Effector CD4-positive, alpha-beta T cell (primary cell): ENCODE measurements at places on chromosomes 3 and 15.

GRCh38 chr15:49079340-49080039, 33.2 kb upstream of the SECISBP2L start:
- DNase-seq = no peak

GRCh38 chr3:71238355-71238757, 345.2 kb downstream of the FOXP1 start:
- DNase-seq = no peak

DNA sequence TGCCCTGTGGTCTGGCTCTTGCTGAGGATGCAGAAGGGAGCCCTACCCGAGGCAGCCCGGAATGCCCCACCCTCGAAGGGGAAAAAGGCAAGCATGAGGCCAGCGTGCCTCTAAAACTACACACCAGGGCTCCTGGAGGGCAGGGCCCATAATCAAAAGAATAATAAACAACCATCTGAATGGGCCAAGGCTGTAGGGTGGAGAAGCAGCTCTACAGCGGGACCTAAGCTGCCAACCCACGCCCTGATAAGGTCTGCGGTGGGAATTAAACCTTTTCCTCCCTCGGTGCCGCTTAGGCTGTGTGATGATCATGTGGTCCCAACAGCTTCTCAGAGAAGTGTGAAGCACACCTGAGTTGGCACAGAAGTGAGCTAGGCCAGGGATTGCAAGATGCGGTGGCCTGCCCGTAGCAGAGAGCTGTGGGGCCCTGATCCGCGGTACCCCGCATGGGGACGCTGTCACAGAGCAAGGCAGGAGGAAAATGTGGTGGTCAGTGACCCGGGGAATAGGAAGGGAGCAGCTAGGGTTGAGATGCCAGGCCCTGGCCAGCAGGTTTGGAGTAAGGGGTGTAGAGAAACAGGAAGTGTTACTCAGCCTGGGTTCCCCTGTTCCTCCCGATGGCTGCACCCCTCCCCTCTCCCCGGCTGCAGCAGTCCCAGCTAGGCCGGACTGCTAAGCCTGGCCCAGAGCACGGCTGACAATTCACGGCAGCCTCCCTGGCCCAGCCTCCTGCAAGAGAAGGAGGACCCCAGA, 1.1 kb upstream of the C15orf62 start:
- no peak for DNase-seq

DNA sequence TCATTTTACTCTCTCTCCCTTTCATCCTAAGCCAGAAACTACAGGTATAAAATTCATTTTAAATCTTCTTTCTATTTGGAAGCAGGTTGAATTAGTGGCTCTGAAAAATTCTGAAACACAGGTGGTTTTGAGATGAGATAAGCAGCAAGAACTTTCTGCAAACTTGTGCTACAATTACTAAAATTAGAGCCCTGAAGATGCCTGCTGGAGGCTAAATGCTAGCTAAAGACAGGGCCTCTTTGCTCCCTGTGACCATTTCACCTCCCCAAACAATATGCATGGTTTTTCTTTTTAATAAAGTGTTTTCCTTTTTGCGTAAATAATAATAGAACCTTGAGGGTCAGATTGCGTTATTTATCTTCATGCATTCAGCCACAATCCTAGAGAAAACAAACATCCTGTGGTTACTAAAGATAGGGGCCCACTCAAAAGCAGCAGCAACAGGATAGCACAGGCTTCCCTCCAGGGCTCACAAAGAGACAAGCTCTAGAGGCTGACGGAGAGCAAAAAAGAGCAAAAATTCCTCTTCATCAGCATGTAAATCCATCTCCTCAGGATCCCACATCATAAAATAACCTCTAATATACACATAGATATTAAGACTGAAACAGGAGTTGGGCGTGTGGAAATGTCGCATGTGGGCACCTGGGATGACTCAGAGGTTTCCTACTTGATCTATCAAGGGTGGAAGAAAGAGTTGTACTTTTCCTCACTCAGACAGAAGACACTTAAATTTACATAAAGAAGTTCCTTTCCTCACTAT, 26.5 kb upstream of the CP start:
- no peak for DNase-seq

GRCh38 chr3:183745300-183746098, 47.9 kb downstream of the YEATS2 start:
- no peak for DNase-seq

DNA sequence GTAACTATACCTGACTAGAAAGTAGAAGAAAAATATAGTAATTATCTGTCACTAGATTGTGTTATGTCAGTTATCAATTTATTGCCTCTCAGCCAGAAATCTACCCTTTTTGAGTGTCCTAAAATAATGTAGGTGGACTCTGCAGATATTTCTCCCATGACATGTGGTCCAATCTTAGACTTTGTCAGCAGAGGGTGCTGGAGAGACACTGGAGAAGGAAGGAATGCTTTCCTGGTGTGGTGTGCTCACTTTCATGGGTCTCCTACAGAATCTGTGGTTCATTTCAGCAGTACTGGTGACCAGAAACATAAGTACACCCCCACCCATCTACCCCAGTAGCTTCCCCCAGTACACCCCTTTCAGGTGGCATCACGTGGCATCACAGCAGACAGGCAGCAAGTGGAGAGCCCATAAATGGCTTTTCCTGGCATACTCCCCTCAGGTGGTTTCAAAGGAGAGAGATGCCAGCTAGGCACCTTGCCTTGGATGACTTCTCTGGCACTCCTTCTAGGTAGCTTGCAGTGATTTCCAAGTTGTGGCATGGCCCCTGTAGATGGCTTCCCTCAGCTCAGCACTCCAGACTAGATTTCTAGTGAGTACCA, 114.7 kb downstream of the GADL1 start:
- DNase-seq = no peak

GRCh38 chr15:92304223-92304975, 89.3 kb upstream of the ST8SIA2 start:
- no peak for DNase-seq

DNA sequence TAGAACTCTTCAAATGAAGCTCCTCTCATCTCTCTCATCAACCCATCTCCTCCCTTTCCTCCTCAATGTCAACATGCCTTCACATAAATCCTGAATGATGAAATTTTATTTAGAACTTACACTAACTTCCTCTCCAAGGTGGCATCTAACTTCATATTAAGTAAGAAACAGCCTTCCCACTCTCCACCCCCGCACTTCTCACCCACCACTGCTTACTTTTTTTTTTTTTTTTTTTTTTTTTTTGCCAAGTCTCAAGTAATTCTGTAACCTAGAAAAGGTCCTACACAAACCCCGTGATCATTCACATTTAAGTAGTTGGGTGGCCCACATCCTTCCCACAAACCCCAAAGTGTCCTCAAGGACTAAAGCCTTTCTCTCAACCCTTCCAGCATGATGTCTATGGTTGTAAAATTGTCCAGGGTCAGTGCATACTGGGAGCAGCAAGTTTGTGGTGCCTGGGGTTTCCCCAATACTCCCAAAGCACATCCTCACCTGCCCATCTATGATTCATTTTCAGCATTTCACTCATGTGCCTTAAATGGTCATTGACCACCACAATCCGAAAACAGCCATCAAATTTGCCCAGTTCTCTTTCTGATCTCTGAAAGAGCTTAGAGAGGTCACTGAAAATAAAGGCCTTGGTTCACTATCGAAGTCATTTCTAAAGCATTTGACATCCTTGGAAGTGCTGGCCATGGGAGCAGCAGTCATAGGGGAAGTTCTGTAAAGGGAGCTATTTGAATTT, 47.2 kb downstream of the CD86 start:
- no peak for DNase-seq

- no peak for DNase-seq
Observed at GRCh38 chr3:133295199-133295901, 104.5 kb upstream of the BFSP2 start.

- no peak for DNase-seq
Observed at GRCh38 chr3:133926736-133927539, 31.3 kb upstream of the RAB6B start.

- no peak for DNase-seq
Observed at GRCh38 chr3:81443958-81444357, 317.5 kb downstream of the GBE1 start.

DNA sequence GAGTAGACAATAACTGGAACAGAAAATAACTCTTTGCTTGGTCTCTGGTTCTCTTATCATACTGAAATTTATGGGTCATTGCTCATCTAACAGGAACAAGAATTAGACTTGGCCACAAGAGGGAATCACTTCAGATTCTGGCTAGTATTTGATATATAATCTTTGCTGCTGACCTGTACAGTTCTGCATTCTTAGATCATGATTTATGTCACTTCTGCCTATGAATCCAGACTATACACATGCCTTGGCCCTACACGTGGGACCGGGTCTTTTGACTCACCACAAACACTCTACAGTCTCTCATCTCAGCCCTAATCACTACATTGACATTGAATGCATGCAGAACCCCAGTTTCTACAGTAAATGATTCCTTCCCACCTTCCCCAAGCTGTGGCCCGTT, 162.5 kb upstream of the SOX2 start:
- no peak for DNase-seq

DNA sequence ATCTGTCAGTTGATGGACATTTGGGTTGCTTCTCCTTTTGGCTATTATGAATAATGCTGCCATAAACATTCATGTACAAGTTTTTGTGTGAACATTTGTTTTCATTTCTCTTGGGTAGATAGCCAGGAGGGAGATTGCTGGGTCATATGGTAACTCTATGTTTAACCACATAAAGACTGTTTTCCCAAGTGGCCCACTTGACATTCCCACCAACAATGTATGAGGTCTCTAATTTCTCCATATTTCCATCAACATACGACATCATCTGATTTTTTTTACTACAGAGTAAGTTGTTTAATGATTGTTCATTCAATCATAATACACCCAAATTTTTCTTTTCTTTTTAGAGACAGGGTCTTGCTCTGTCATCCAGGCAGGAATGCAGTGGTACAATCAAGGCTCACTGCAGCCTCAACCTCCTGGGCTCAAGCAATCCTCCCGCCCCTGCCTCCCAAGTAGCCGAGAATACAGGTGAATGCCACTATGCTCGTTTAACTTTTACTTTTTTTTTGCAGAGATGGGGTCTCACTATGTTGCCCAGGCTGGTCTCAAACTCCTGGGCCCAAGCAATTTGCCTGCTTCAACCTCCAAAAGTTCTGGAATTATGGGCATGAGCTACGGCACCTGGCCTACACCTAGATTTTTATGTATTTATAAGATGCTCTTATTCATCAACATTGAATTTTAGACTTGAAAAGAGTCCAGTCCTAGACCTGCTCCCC, 6.8 kb downstream of the IP6K1 start:
- no peak for DNase-seq

- DNase-seq = no peak
Observed at GRCh38 chr15:70213794-70214193, 116.1 kb upstream of the TLE3 start.

DNA sequence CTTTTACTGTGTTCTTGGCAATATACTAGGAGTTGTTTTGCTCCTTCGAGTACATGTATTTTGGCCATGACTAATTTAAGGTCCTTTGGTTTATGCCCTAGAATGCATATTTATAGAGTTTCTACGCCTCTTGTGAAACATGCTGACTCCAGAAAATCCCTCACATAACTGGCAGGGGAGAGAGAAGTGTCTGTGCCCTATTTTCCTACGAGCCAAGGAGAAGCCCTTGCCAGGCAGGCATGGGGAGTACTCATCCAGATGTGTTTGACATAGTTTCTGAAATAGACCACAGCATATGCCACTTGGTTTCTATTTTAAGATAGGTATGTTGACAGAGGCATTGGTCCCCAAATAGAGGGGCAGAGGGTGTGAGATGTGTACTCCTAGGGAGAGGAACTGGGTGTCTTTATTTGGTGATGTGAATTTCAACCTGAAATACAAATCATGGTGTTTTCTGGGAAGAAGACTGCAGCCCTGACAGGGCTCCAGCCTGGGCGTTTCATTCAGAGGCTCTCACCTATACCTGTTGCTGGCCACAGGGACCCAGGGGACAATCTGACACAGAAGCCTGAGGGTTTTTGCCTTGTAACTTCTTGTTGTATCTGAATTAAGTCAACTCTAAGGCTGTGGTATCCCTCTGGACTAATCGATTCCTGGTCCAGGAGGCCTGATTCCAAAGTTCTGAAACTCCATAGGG, 267.8 kb upstream of the C2CD4B start:
- DNase-seq = no peak

GRCh38 chr3:168157099-168157700, 61.5 kb upstream of the GOLIM4 start:
- DNase-seq = no peak

DNA sequence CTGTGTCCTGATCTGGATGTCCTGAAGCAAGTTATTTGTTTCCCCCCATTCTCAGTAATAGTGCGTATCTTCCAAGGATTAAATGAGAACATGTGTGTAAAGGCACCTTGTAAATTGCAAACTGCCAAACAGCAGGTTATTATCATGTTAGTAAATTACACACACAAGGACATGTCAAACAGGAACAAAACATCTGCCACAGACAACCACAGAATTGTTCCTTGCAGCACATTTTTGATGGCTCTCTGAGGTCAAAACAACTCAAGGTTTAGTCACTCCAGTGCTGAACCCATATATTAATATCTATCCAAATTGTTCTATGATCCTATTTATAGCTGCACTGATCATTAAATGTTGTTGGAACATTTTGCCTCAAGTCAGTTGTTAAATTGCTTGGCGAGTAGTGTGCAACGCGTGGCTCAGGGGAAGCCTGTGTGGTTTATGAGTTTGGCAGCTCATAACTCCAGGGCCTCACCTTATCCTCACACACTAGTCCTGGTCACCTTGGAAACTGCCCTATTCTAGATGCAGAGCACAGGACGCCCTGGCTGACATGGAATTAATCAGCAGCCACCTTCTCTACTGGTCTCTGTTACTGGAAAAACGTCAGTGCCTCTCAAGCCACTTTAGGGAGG, 46.3 kb upstream of the CDV3 start:
- no peak for DNase-seq

DNA sequence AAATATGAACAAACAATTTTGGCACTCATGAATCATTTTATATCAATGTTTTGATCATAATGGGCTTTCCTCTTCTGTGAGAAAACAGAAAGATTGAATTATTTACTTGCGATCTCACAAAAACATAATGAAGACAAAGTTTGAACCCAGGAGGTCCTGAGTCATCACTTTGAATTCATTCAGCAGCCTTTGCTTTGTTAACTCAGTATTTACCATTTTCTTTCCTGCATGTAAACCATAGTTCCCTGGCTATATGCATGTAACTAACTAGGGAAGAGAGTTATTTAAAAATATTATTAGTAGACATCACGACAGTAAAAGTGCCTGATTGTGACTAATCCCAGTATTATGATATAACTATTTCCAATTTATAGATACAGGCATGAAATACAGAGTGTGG, 1026.2 kb downstream of the PLOD2 start:
- no peak for DNase-seq

GRCh38 chr3:44309500-44309899, 29.1 kb upstream of the TCAIM start:
- no peak for DNase-seq

GRCh38 chr15:29065571-29065970, 179.8 kb downstream of the APBA2 start:
- no peak for DNase-seq

GRCh38 chr15:71440489-71441110, 325.3 kb downstream of the THSD4 start:
- no peak for DNase-seq

GRCh38 chr15:95715116-95715903, 615.2 kb upstream of the NR2F2 start:
- DNase-seq = no peak

GRCh38 chr3:32495085-32495484, 7.6 kb downstream of the CMTM6 start:
- DNase-seq = no peak

- DNase-seq = no peak
Observed at GRCh38 chr3:160369784-160370183, 29.2 kb downstream of the IFT80 start.

GRCh38 chr3:194274424-194275085, 76.6 kb downstream of the CPN2 start:
- DNase-seq = no peak

- no peak for DNase-seq
Observed at GRCh38 chr15:55707518-55707917, 35.4 kb downstream of the PRTG start.
